ENCODE measurements at places on chromosomes 4 and X.

DNA sequence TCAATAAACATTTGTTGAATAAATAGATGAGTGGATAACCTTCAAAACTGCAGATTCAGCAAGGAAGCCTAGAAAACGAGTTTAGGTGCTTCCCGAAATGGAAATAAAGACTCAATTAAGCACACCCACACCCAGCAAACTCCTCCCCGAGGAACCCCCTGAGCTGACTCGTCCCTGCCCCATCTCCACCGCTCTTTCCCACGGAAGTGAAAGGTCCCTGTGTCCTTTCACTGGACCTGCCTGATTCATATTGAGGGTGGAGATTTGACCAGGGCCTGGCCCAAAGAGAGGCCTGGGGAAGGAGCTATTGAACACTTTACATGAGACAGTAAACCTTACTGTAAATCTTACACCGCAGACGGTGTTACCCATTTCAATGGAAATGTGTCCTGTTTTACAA is 129.1 kb downstream of the CPZ start:
- DNase-seq, result no peak

DNA sequence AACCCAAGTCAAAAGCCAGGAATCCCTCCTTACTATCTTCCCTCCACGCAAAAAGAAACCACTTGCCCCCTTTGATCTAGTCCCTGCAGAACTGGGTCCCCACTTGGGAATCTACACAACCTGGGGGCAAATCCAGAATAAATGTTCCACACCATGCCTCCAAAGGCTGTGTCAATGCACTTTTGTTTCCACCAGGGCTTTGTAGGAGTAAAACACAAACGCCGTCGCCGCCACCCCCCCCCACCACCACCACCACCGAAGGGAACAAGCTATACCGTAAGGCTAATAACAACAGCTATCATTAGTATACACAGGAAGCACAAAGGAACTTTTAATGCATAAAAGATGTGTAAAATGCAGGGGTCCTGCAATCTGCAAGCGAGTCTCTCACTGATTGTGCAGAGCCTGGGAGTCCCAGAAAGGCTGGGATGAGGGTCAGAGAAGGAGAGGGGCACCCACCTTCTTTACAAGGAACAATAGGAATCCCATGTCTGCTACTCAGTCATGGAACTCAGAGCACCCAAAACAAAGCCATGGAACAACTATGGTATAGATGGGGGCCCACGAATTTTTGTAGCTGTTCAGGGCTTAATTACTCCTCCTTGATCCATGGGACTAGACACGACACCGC is 13.2 kb downstream of the BCOR start:
- no peak for DNase-seq

GRCh38 chrX:20143561-20143960 is 1.9 kb upstream of the EIF1AX start:
- no peak for DNase-seq

DNA sequence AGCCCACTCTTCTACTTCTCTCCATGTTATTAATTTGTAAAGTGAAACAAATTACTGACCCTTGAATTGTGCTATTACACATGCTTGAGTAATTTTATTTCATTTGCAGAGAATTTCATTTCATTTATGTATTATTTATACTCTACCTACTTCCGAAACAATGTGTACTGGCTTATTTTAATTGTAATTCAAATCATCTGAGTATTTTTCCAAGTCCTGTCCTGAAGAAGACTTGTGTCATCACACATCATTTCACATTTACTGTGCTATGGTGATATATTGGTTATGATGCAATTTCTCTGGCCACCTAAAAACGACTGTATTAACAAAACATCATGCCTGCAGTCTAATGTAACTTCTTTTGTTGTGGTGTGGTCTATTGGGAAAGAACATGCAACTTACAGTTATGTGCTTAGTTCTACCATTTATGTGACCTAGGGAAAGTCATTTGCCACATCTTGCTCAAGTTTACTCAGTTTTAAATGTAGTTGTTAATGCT is 384.5 kb downstream of the RPA4 start:
- no peak for DNase-seq

DNA sequence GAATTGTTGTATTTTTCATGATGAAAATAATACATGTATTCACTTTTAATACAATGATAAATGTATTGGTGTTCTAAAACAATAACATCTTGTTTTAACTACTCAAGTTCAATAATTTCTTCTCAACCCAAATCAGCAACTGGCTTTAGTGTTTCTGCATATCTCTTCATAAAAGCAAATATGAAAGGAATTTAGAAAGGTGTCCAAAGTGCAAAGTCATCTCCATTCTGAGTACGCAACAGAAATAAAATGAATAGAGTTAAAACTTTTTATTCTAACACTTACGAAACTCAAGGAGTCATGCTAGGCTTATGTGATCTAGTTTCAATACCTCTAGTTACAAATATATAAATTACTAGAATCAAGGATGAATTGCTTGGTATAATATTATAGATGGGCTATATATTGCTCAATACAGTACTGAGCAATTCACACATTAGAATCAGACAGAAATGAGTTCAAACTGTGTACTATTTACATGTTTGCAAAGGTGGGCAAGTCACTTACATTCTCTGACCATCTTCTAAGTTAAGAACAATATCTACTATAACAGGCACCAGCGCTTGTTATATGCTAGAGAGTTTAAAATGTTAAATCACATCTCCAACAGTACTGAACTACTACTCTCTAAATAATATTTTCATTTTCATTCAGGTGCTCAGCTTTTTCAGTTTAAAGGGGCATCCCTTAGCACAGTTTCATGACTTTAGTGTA is 51.5 kb downstream of the PPA2 start:
- no peak for DNase-seq
